Activated naive CD8-positive, alpha-beta T cell treated with anti-CD3 and anti-CD28 coated beads, Interleukin-2, amount 50 U/mL, for 16 hours (primary cell): ENCODE measurements at places on chromosomes 3 and 15.

DNA sequence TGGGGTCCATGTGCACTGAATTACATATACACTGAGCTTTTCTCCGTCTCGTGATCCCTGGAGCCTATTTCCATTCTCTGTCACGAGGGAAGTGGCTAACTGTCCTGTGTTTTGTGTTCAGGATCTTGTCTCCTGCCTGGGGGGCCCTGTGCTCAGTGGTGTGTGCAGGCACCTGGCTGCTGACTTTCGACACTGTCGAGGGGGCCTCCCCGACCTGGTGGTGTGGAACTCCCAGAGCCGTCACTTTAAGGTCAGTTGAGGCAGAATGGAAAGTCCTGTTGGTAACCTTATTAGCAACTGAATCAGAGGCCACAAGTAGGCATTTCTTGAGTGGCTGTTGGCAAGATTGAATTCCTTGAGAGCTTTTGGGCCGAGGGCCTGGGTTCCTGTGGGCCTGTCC lies 26.7 kb downstream of the FAN1 start:
- DNase-seq = no peak

DNA sequence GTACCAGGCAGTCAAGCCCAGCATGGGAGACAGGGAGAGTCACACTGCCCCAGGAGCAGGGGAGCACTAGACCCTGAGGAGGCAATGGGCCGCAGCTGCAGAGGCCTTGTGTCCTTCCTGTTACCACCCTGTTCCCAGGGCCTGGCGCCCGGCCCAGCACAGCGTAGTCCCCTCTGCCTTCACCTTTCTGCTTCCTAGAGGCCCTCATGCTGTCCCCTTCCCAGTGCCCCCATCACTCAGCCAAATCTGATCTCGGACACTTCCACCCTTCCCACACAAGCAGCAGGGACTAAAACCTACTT lies 6.9 kb upstream of the TBC1D2B start:
- DNase-seq = no peak

DNA sequence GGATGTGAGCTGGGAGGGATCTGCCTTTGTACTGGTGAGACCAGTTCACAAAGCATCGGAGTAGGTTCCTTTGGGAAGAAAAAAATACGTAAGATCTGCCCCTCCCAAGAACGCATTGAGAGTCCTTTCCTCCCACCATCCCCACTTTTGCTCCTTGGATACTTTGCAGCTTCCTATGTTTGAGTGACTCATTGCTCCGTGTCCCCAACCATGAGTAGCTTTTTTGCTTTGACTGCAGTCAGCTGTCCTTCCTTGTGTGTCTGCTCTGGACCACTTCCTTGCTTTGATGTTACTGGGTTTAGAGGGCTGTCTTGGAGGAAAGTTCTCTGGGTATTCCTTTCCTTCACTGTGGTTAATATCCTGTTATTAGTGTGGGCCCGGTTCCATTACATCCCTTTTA lies 43.2 kb upstream of the PTPN23 start:
- no peak for DNase-seq

GRCh38 chr15:27248251-27248650 lies 277.3 kb downstream of the GABRG3 start:
- DNase-seq = no peak

DNA sequence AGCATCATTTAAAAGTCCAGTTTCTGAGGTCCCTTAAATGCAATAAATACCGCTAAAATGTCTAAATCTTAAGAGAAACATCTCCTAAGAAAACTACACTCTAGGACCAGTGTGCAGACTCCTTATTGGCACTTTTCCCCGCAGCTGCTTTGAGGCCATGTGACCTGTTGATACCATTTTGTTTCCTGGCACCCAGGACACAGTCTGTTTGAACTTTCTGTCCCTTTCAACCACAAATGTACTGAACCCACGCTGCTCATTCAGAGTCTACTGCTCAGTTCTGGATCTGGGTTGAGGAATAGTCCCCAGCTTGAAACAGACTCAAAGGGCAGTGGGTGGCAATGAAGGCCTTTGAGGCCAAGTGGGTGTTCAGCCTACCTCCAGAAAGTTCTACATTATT lies 17.1 kb downstream of the LDHAL6B start:
- DNase-seq = no peak
